ENCODE measurements at places on chromosomes 7 and 10. TPM values are rescaled to one million over a fixed set of nuclear protein-coding genes. Genes with fewer than 3 reads are reported as not detected.

The IL6 gene
- total RNA-seq, result 40.4 TPM

The CABCOCO1 gene
- total RNA-seq, result 0.86 TPM

The LRRC18 gene
- not detected for total RNA-seq

The MSMB gene
- total RNA-seq, result not detected

The ANXA8 gene
- 1.4 TPM for total RNA-seq

The GPR26 gene
- not detected for total RNA-seq

The LGI1 gene
- not detected for total RNA-seq

The HKDC1 gene
- total RNA-seq, result 42.0 TPM

The ZNF804B gene
- total RNA-seq, result not detected

The RBP3 gene
- not detected for total RNA-seq

The VSTM4 gene
- 0.29 TPM for total RNA-seq

The HTRA1 gene
- total RNA-seq, result 35.7 TPM

The PRSS1 gene
- total RNA-seq, result 0.87 TPM

The SMO gene
- 25.5 TPM for total RNA-seq

The RBP4 gene
- total RNA-seq, result 2.7 TPM

The CALCR gene
- total RNA-seq, result not detected

The COG5 gene
- 31.4 TPM for total RNA-seq

GRCh38 chr10:26486304-26486703 lies 48.2 kb downstream of the APBB1IP start:
- peak; percentile 97 for DNase-seq

DNA sequence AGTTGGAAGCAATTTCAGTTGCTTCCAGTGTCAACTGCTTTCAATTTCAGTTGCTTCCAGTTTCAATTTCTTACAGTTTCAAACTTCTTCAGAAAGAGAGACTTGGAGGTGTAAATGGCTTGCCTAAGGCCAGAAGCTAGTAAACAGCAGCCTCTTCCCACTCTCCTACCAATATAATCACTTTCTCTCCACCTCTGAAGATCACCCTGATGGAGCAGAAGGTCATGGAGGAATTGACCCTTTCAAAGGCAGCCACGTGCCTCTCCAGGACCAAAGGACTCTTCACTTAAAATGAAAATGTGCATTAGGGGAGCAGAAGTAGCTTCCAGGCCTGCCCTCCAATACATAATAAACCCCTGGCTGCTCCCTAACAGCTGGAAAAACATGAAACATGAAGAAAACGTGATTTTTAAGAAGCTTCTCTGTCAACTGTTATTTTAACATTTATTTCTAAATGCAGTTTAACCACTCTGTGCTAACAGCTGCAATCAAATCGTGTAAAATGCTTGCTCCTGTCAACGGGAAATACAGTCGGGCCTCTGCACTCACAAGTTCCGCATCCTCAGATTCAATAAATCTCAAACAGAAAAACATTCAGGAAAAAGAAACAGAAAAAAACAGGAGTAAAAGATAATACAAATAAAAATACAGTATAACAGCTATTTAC lies 1020.6 kb downstream of the XPNPEP1 start:
- DNase-seq, result no peak

GRCh38 chr7:157832421-157832820 lies 495.6 kb downstream of the DNAJB6 start:
- no peak for DNase-seq

GRCh38 chr7:16657656-16658279 lies 11.8 kb downstream of the BZW2 start:
- no peak for DNase-seq

GRCh38 chr10:107576746-107577145 lies 412.2 kb upstream of the SORCS1 start:
- peak; percentile 23 for DNase-seq

GRCh38 chr10:5198386-5198785 lies 1.7 kb downstream of the AKR1C4 start:
- DNase-seq, result no peak

DNA sequence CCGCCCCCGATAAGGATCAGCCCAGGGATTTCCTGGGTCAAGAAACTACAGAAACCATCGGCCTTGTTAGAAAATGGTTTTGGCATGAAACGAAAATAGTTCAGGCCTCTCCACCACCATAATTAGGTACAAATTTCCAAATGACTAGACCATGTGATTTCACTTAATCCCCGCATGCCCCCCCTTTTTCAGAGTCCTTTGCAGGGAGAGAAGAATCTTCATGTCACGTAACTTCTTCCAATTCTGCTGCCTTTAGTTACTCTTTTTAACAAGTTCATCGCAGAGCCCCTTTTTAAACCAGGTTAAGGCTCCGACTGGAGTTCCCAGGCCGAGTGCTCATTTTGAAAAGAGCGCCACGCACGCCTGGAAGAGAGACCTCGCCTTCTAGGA lies 3.4 kb downstream of the PDGFA start:
- DNase-seq, result no peak

GRCh38 chr10:71093531-71093930 lies 118.8 kb upstream of the UNC5B start:
- DNase-seq, result no peak

DNA sequence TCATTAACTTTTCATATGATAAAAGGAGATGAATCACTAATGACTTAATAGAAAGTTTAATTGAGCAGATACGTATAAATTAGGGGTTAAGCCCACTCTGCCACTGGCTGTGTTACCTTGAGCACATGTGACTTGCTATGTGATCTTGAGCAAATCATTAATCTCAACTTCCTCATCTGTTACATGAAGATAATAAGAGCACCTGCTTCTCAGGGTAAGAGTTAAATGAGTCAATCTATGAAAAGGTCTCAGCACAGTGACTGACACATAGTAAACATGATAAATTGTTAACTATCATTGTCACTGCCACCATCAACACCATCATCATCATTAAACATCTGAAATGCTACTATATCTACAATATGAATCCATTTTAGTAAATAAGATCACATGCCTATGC lies 110.8 kb downstream of the TPK1 start:
- peak; percentile 36 for DNase-seq

- DNase-seq, result no peak
These were observed 31.6 kb upstream of the AGMO start for GRCh38 chr7:15593382-15593781.

DNA sequence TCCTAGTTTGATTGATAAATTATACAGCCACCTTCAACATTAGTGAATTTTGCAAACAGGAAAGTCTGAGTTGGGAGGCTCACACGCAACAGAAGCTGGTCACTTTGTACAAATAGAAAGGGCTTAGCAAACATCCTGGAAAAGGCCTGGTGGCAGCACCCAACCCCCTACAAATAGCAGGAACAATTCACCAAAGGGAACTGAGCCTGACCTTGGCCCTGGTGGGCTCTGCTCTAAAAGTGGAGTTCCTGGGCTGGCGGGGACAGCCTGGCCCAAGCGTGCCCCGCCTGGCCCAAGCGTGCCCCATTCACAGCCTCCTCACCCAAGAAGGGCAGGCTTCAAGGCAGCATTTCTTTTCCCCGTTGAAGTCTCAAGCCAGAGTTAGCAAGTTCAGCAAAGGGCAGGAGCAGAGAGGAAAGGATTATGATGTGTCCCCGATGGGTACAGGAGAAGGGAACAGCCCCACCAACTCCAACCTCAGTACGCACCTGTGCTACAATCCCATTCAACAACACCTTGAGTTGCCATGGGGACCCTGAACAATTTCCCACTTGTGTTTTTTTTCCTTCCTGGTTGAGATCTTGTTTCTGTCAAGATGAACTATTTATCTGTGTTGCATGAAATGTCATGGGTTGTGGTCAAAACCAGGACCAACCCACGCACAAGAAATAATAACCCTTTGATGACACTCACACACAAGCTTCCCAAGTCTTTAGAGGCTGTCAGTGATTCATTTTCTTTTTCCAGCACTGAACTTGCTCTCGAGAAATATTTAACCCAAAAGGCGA lies 43.4 kb downstream of the RGS10 start:
- DNase-seq, result peak; percentile 48

DNA sequence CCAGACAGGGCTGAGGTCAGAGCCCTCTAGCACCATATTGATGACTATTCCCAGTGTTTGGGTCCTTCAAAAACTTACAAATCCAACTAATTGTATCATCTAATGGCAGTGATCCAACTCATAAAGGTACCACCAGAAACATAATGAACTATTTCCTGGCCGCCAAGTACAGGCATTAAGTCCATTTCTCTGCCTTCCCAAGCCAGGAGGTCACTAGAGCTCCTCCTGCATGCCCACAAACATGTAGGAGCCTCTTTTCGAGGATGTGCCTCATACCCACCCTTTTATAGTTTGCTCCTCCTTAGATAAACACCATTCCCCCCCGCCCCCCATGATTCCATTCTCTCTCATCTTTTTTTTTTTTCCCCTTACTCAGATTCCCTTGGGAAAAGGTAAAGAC lies 91.3 kb downstream of the CHN2 start:
- DNase-seq, result no peak

- DNase-seq, result no peak
These were observed 58.7 kb upstream of the PFKP start for GRCh38 chr10:3008518-3009195.

DNA sequence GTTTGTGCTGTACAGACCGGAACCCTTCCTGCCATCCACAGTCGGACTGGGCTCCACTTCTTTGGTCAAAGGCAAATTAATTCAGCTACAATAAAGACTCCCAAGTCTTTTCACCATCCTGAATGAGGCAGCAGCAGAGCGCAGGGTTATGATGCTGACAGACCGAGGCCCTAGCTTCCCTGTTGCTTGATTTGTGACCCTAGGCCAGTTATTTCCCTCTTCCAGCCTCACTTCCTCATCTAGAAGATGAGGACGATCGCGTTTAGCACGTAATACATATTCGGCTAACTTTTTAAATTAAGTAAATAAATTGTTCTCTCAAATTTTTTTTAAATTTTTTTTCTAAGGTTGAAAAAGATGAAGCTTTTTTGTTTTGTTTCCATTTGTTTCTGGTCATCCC lies 18.1 kb downstream of the ADRB1 start:
- no peak for DNase-seq

DNA sequence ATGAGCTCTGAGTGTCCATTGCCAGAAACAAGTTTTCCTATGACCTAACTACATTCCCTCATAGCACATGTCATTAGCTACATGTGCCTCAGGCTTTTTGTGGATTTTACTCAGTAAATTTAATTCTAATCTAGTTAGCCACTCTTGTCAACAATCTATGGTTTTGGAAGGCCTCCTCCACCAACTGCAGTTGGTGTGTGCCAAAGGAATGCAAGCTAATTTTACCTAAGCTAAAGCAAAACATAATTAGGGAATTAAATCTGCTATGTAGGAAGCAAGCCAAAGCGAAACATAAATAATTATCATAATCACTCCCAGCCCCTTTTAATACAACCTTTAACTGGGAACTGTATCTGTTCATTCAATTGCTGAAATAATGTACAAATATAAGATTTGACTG lies 3.5 kb upstream of the CTTNBP2 start:
- no peak for DNase-seq

DNA sequence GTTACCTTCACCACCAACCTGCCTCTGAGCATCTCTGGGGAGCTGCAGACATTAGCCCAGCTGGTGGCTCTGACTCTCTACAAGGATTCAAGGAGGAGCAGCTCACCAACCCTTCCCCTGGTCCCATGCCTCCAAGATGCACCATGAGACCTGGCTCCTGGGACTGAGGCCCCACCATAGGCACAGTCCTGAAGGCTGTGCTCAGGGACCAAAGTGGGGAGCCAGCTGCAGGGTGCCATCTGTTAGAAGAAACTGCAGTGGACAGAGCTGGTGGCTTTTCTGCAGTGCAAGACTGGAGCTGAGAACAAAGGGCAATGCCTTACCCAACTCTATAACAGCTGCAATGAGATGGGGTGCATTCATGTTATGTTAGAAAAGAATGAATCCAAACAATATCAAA lies 581.6 kb downstream of the TCERG1L start:
- no peak for DNase-seq

DNA sequence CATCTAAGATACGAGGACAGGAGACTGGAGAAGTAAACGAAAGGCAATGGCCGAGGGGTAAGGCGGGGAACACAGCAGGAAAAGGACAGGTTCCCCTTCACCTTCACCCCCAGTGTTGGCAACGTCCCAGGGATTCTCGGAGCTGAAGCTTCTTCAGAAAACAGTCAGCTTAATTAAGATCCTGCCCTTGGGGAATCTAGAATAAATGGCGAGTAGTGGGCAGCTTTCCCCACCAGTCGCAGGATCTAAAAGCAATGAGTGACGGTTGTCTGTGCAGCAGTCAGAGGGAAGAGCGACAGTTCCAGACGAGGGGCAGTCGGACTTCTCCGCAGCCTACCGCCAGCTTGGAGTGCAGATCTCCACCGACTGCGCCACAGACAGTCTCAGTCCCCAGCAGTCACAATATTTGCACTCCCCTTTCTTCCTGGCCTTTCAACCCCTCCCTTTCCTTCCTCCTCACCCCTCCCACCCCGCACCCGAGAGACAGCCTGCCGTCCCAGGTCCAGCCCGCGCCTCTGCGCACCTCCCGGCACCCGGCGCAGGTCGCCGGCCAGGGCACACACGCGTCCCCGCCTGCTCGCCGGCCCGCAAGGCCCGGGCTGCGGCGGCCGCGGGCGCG lies 10.9 kb upstream of the SP8 start:
- no peak for DNase-seq

DNA sequence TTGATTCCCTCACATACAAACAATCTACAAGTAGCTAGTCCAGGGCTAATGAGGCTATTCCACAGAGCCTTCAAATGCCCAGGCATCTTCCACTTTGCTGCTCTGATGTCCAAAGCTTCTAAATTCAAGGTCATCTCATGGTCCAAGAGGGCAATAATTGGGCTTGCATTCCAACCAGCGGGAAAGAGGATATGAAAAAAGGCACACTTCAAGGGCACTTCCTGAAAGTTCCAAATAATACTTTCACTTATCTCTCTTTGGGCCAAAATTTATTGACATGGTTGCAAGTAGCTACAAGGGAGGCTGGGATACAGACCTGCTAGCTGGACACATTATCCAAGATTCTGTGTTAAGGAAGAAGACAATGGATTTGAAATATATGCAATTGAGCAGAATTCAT lies 25.2 kb upstream of the APBB1IP start:
- DNase-seq, result no peak

DNA sequence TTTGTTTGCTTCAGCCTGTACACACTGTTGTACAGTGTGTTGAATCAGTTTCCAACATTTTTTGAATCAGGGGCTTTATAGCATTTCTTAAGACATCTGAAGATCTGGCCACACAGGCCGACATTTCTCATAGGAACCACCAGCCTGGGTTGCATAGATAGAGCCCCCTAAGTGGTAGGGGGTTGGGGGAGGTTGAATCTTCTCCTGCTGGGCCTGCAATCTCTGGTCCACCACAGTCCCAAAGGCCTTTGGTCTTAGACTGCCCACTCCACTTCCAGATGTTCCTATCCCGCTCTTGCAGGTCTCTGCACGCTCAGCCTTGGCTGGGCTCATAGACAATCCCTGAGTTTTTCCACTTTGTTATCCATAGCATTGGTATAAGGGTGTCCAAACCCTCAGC lies 75.4 kb upstream of the HABP2 start:
- DNase-seq, result no peak

- DNase-seq, result no peak
These were observed 62.0 kb upstream of the CAMK2B start for GRCh38 chr7:44387389-44387788.

- no peak for DNase-seq
These were observed 73.4 kb upstream of the ZNF722 start for GRCh38 chr7:63925262-63925625.

DNA sequence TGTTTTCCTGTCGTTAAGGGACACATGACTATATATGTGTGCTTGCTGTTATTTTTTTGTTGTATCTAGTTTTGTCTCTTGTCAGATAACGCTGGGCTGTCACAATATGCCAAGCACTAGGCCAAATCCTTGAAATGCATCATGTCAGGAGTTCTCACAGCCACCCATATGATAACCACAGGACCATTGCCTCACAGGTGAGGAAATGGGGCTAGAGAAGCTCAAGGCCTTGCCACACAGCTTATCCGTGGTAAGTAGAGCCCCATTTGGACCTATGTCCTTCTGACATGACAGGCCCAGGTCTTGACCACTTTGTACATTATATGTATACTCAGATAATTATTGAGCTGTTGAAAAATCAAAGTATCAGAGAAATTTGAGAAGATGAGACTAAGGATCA lies 42.0 kb upstream of the TARP start:
- DNase-seq, result no peak
